ENCODE measurements at places on chromosomes 13 and 19.

DNA sequence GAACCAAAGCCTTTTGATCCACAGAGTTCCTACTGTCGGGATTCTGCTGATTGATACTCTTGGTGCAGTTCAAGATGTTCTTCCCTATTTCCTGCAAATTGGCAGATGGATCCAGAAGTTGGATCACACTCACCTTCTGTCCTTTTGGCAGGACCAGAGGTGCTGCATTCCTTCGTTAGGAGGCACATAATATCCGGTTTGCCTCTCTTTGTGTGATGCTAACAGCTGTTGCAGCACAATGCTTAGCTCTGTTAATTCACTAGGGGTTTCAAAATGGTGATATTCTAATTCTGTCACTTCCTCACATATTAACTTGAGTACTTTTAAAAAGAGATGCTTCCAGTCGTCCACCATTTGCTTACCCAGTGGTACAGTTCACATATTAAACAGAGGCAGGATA lies 15.2 kb upstream of the CHST8 start:
- DNase-seq: no peak

DNA sequence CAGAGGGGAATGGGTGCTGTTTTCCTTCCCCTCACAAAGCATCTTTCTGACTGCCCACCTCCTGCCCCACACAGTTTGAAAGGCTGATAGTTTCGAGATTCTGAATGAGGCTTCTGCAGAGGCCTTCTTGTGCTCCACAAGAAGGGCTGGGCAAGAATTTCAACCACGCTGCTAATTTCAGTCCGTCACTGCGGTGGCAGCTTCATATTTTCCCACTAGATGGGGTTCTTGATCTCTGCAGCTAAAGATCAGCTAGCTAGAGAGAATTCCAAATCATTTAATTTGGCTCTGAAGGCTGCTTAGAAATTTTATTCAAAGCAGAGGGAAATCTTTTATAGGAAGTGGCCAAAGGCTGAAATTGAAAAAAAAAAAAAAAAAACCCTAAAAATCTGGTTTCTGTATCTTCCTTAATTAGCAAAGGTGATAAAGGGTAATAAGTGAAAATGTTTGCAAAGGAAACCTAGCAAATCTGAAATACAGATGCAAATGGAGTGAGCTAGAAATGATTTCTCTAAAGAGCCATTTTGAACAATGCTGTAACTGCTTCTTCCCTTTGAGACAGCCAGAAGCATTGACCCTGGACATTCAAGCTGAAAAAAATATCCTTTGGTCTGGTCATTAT lies 38.0 kb upstream of the C13orf42 start:
- DNase-seq: no peak

DNA sequence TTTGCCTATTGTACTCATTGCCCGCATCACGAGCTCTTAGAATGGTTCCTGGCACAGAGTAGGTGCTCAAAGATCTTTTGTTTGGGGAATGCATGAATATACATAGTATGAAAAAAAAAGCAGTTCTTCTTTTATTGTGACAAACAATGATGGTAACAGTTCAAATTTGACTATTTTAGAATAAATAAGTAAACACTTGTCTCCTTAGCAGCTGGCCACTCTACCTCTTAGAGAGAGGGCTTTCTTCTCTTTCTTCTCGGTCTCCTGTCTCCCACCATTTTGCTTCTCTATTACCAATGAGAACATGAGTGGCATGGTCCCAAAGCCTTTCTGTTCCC lies 639 bp upstream of the SLAIN1 start:
- no peak for DNase-seq

DNA sequence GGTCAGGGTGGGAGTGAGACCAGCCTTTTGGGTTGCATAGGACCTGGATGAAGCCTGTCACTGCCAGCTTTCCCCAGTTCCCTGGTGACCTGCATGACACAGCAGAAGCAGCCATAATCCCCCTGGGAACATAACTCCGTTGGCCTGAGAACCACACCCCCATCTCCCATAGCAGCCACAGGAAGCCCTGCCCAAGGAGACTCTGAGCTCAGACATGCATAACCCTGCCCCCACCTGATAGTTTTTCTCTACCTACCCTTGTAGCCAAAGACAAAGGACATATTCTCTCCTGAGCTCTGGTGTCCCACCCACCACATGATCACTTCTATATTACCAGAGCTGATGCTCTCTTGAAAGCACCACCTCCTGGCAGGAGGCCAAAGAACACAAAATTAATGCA lies 413.5 kb upstream of the HTR2A start:
- no peak for DNase-seq

DNA sequence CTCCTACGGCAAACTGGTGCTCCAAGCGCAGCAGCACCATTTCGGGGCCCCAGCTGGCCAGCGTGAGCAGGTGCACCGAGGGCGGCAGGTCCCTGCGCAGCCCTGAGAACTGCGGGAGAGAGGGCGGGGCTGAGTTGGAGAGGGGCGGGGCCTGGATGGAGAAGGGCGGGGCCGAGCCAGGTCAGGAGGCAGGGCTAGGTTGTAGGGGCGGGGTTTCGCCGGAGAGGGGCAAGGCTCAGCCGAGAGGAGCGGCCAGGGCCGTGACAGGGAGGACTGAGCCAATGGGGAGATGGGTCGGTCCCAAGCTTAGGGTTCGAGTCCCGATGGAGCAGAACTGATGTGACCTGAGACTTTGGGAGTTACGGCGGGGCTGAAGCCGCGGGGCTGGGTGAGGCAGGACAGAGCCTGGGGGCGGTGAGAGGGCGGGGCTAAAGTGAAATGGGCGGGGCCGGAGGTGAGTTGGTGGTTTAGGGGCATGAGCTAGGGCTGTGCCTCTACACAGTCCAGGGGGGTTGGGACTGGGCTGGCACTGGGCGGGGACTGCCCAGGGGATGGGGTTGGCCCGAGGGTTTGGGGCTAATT lies 19.0 kb downstream of the MAN2B1 start:
- no peak for DNase-seq

DNA sequence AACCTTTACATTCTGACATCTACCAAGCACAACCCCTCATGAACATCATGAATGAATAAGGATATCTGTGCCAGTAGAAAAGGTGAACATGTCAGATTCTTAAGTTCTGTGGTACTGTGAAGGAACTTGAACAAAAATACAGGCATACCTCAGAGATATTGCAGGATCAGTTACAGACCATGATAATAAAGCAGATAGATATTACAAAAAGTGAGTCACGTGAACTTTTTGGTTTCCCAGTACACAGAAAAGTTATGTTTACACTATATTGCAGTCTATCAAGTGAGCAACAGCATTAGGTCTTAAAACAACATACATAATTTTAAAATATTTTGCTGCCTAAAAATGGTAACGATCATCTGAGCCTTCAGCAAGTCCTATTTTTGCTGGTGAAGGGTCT lies 101.2 kb downstream of the DIAPH3 start:
- no peak for DNase-seq

Measured in stimulated activated CD4-positive, alpha-beta T cell treated with anti-CD3 and anti-CD28 coated beads, TNF-alpha, amount 100 ng/mL, for 1 hour (primary cell).